ENCODE measurements at places on chromosomes 1 and 21.

GRCh38 chr1:119682141-119682540, 29.6 kb upstream of the PHGDH start:
- DNase-seq = no peak

DNA sequence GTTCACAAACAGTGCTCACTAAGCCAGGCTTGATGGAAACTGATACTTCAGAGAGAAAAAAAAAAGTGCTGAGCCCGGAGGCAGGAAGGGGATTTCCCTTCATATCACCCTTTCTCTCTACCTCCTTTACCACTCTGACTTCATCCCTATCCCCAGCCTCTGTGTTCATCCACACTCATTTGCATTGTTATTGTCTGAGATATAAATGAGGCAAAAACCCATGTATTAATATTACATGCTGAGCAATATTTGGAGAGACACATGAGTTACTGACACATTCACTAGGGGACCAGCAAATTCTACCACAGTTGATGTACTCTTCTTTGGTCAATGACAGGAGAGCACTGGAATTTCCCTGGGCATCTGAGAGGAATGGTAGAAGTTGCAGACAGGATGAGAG, 175.8 kb downstream of the TNFSF18 start:
- DNase-seq = no peak

GRCh38 chr21:43192501-43193081, 23.8 kb downstream of the CRYAA start:
- DNase-seq = no peak

DNA sequence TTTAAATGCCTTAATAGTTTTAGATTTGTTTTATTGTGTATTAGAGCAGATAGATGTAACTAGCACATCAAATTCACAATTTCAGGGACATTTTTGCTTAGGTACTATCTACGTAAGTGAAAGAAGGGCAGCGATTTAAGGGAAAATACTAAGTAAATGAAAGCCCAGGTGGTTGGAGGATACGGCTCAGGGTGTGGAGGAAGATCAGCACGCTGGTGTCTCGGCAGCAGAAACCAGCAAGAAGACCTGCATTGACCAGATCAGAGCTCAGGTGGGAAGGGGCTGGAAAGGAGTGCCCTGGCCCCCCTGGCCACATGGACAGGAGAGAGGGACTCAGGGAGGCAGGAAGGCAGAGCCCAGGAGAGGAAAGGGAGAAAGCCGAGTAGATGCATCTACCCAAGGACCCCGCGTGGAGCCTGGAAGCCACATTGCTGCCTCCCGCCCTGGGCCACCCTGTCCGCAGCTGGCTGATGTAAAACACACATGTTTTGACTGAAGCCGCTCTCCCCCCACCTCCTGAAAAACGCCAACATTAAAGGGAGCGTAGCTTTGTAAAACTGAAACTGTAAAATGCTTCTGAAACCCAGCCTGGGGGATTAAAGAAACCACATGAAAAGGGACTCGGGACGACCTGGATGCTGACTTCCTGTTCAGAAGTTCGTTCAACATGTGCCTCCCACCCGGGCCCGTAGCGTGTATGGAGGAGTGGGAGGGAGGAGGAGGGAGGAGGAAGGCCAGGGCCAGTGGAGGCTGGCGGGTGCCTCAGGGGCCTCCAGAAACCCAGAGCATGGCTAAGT, 72.6 kb upstream of the TARDBP start:
- peak; percentile 27 for DNase-seq

DNA sequence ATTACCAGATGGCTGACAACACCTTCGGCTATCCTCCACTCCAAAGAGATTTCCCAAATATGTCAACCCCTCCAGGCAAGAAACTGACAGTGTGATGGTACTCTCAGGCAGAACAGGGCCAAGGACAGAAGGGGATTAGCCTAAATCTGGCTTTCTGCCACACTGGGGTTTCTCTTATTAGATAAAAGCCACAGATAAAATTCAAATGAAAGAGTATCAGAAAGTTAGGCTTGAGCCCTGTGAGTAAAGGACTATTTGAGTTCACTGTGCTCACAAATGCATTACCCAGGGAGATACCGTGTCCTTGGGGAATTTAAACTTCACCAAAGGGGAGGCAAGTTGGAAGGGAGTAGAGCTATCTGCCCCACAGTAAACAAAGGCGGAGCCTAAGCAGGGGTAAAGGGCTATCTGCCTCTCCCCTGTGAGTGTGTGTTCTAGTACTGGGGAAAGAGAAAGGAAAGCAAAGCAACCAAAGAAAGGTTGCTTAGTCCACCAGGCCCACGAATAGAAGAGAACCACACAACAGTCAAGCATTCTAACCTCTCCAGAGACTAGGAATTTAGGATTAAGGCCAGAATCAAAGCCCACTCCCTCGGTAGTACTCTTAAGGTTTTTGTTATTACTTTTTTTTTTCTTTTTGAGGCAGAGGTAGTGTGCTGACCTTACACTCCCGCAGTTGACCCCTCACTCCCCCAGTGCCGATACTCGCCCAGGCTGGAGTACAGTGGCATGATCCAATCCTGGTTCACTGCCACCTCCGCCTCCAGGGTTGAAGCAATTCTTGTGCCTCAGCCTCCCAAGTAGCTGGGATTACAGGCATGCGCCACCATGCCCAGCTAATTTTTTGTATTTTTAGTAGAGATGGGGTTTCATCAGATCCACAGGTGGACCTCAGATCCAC, 12.7 kb downstream of the TPM3 start:
- DNase-seq = no peak

DNA sequence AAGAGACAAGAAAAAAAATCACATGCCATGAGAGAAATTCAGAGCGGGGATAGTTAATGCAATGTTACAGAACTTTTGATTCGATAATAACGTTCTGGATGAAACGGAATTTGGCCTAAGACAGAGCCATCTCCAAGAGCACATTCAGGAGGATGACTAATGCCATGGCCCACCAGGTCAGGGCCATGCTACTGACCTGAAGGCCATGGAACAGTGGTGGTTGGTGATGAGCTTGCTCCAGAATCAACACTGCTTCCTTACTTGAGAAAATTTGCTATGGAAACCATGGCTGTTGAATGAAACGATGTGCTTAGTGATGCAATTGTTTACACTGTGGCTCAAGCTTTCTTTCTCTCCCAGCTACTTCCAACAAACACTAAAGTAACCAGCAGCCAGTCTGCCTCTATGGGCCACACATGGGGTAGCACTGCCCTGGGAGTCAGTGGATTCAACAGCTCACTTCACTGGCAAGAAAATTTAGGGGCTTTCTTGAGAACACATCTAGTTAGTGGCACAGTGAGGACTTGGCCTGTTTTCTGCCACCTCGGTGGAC, 299.1 kb downstream of the PCP4 start:
- DNase-seq = no peak

GRCh38 chr1:8347635-8348034, 29.7 kb downstream of the SLC45A1 start:
- DNase-seq = no peak

DNA sequence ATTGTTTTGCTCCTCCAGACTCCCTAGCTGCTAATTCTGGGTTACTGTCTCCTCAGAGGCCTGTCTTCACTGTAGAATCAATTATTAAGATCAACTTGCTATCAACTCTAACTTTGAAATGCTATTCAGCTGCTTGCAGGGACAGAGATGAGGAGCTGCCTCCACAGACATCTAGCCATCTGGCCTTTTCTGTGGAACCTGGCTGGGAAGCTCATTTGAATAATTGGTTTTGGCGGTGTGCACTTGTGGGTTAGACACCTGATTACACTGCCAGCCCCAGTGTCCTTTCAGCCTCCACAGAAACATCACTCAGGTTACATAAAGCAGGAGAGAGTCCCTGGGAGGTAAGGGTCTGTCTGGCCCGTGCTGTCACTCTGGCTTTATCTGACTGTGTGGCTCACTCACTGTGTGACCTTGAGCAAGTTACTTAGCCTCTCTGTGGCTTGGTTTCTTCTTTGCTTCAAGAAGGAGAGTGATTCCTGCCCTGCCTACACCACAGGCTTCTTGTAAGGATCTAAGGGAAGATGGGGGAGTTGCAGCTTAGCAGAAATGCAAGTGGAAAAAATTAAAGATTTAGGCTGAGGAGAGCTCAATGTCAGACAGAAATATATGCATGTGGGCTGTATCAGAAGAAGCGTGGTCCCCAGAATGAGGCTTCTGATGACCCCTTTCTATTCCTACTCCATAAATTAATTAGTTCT, 131.6 kb downstream of the BEND5 start:
- no peak for DNase-seq

- DNase-seq = no peak
Measured at GRCh38 chr1:8465013-8465412, 147.1 kb downstream of the SLC45A1 start.

- peak; percentile 17 for DNase-seq
Measured at GRCh38 chr1:94025383-94026340, 95.3 kb downstream of the ABCA4 start.

DNA sequence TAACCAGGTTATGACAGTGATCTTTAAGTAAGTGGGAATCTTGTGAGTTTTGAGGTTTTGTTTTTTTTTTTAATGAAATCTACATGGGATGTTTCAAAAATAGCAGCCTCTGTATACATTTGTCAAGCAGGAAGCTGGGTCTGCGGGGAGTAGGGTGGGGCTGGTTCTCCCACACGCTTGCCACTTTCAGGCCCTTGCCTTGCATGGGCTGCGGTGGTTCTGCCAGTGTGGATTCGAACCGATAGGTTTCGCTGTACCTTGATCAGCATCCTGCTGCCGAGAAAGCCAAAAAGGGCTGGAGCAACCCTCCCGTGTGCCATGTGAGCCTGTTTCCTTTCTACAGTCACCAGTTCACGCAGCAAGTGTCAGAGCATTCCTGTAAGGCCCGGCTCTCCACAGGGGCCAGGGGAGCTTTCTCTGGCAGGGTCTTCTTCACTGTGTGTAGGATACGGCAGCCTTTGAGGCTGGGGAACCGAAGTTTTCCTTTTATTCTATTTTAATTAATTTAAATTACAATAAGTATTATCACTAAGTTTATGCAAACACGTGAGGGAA, 79.2 kb upstream of the SAMD11 start:
- peak; percentile 37 for DNase-seq

GRCh38 chr1:14980621-14981218, 172.8 kb upstream of the TMEM51 start:
- no peak for DNase-seq

DNA sequence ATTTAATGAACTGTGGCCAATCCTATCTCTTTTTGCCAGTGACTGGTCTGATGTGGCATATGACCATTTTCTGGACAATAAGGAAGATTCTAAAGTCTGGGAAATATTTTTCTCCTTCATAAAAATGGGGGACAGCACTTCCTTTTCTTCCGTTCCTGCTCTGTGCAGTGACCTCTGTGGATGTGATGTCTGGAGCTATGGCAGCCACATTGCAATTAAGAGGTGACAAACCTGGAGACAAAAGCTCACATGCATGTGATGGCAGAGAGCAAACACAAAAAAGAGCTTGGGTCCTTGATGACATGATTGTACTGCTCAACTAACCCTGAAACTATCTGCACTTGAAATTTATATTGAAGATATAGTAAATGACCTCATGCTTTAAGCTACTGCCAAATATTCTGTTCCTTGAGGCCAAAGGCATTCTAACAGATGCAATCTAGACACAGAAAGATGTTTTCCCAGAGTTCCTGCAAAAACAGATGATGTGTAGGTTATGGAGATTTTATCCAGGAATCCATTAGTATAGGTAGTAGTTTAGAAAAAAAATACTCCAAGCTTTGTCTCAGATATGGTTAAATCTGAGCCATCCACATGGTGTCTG, 2.2 kb upstream of the MAGI3 start:
- no peak for DNase-seq

- no peak for DNase-seq
Measured at GRCh38 chr1:40003156-40004093, 37.1 kb upstream of the CAP1 start.

DNA sequence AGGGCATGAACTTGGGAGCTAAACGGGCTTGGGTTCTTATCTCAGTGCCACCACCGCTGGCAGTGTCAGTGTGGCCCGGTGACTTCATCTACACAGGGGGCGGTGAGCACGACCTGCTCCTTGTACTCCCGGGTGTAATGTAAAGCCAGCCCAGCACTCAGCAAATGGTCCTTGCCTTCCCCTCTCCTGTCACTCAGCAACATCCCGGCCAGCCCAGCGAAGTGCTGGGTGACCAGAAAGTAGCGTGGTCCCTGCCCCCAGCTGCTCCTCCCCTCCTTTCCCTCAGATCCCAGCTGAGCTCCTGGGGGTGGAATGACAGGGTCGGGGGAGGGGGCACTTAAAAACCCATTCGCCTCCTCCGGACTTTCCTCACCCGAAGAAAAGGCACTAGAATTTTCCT, 7.2 kb downstream of the KCNN3 start:
- no peak for DNase-seq

DNA sequence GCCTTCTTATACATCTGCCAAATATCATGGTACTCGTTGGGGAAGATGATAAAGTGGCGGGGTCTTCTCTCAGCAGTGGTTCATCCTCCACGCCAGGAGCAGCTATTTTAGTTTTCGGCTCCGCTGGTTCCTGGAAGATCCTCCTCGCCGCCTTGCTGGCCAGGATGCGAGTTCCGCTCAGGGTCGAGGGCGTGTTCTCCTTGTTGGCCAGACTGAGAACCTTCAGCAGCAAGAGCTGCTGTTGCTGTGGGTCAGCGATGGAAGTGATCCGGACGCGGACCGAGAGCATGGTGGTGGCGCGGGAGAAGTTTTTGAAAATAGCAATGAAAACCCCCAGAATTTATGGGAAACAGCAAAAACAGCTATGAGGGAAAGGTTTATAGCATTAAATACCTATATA, 11.4 kb upstream of the CFAP126 start:
- no peak for DNase-seq

DNA sequence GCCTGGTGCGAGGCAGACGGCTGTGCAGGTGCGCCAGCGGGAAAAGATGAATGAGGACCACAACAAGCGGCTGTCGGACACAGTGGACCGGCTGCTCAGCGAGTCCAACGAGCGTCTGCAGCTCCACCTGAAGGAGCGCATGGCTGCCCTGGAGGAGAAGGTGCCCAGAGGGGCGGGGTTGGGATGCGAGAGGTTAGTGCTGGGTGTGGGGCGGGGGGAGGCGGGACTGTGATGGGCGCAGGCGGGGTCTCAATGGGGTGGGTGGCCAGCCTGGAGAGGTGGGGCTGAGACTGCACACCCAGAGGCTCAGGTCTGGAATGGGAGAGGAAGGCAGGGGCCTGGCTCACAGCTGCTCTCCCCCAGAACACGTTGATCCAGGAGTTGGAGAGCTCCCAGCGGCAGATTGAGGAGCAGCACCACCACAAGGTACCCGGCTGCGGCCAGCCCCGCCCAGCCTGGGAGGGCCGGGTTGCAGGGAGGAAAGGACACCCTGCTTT, 22.3 kb downstream of the PPFIA4 start:
- no peak for DNase-seq

- DNase-seq = no peak
Measured at GRCh38 chr1:206114692-206115640, 2.2 kb downstream of the AVPR1B start.

- DNase-seq = no peak
Measured at GRCh38 chr1:18009478-18009961, 98.1 kb upstream of the IGSF21 start.

DNA sequence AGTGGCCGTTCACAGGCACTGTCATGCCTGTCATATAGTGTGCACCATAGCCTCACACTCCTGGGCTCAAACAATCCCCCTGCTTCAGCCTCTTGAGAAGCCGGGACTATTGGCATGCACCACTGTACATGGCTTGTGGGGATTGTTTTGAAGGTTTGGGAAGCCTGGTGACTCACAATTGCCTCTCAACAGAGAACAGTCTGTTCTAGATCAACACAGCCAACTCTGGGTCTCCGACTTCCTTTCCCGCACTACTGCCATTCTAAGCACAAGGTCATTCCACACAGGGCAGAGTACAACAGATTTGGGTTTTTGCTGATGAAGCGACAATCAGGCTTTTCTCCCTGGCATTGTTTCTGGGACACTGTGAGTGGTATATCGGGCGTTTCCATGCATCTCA, 15.5 kb upstream of the AHCTF1 start:
- DNase-seq = no peak

Measured in CD4-positive, alpha-beta T cell treated with Interleukin-10 for 1 hour (primary cell).